ENCODE measurements at places on chromosomes 1 and 21. TPM values are rescaled to one million over a fixed set of nuclear protein-coding genes. Genes with fewer than 3 reads are reported as not detected.

DNA sequence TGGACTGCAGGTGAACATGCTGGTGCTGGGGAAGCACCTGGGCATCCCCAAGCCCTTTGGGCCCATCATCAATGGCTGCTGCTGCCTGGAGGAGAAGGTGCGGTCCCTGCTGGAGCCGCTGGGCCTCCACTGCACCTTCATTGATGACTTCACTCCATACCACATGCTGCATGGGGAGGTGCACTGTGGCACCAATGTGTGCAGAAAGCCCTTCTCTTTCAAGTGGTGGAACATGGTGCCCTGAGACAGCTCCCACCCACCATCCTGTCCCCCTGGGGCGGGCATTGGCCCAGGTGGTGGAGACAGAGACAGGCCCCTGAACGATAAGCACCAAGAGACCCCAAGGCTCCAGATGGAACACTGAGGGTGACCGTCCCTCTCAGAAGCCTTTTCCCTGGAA, 25.2 kb upstream of the PADI4 start:
- DNase-seq, result no peak

- no peak for DNase-seq
These were observed 39.6 kb downstream of the MORN1 start for GRCh38 chr1:2351723-2352122.

- no peak for DNase-seq
These were observed 5.1 kb downstream of the CTNNBIP1 start for GRCh38 chr1:9905010-9905409.

GRCh38 chr1:1145547-1145914, 28.1 kb upstream of the TTLL10 start:
- DNase-seq, result no peak

DNA sequence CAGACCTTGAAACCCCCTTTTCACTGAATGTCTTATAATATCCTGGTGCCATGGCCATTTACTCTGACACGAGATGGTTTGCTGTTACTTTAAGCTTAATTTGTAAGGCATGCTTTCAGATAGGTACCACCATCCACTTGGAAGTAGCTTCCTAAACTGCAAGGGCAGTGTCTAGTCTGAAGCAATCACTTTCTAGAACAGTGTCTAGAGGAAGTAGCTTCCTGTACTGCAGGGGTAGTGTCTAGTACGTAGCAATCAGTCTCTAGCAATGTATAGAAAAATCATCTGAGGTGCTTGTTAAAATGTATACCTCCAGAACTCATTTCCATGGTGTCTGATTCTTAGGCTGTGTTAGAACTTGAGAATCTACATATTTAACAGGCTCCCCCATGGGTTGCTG, 42.5 kb downstream of the ZBTB40 start:
- no peak for DNase-seq

- DNase-seq, result peak; percentile 40
These were observed 1.7 kb downstream of the ID3 start for GRCh38 chr1:23557471-23558124.

GRCh38 chr1:216710598-216711333, 12.5 kb downstream of the ESRRG start:
- DNase-seq, result no peak

The AVPR1B gene
- total RNA-seq, result not detected

The MYOCOS gene
- total RNA-seq, result not detected
